A673 (cell line): ENCODE measurements at places on chromosomes 12 and 14. TPM values are rescaled to one million over a fixed set of nuclear protein-coding genes. Genes with fewer than 3 reads are reported as not detected.

AVPR1A gene
- total RNA-seq = 1.9 and 3.2 TPM in 2 replicates

SMAGP gene
- 25.2 and 26.5 TPM in 2 replicates for total RNA-seq

IL23A gene
- not detected in 2 replicates for total RNA-seq

OR6S1 gene
- not detected in 2 replicates for total RNA-seq

TPPP2 gene
- total RNA-seq = not detected in 2 replicates

GLI1 gene
- 22.4 and 22.6 TPM in 2 replicates for total RNA-seq

CLEC2A gene
- not detected in 2 replicates for total RNA-seq

FAM177A1 gene
- 52.9 and 59.2 TPM in 2 replicates for total RNA-seq

C12orf42 gene
- not detected in 2 replicates for total RNA-seq

PSMA3 gene
- 355 and 375 TPM in 2 replicates for total RNA-seq
